ENCODE measurements at places on chromosomes 1 and 21. TPM values are rescaled to one million over a fixed set of nuclear protein-coding genes. Genes with fewer than 3 reads are reported as not detected.

DNA sequence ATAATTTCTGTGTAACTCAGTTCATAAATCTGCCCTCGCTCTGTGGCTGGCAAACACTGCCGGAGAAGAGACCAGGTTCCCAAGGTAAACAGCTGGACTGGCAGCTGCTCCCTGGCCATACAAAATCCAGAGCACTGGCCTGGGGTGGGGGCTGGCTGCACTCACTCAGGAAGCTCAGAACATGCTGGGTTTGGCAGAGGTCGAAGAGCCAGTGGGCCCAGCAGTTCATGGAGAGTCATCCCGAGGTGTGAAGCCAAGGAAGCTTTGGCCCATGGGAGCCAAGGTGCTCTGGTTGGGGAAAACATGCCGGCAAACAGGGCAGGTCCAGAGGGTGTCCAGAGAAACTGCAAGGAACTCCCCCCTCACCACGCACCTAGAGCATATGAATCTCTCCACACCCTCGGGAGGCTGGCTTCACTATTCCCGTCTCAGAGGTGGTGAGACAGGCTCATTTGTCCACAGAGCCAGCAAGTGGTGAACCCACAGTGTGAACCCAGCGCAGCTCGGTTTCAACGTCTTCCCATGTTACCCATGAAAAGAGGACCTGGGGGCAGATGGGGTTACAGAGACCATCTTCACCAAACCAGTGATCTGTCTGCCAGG, 102.4 kb downstream of the DMRTB1 start:
- no peak for DNase-seq

DNA sequence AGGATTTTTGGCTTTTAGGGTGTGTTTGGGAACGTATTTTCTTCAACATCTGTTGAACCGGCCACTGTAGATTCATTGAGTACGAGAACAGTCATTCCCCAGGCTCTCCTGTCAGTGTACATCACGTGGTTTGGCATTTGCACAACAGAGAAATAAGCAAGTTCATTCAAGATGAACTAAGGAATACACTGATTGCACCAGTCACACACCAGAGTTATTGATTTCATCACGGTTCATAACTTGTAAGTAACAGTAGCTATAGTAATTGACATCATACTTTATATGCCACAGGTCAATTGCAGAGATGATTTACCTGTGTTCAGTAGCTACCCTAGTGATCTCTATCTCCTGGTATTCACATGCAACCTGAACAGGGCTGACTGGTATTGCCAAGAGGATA, 90.7 kb upstream of the ETS2 start:
- no peak for DNase-seq

- DNase-seq, result no peak
Measured at GRCh38 chr1:227996187-227996950, 10.4 kb upstream of the WNT3A start.

GRCh38 chr1:118396829-118397495, 211.9 kb upstream of the SPAG17 start:
- DNase-seq, result peak; percentile 59

DNA sequence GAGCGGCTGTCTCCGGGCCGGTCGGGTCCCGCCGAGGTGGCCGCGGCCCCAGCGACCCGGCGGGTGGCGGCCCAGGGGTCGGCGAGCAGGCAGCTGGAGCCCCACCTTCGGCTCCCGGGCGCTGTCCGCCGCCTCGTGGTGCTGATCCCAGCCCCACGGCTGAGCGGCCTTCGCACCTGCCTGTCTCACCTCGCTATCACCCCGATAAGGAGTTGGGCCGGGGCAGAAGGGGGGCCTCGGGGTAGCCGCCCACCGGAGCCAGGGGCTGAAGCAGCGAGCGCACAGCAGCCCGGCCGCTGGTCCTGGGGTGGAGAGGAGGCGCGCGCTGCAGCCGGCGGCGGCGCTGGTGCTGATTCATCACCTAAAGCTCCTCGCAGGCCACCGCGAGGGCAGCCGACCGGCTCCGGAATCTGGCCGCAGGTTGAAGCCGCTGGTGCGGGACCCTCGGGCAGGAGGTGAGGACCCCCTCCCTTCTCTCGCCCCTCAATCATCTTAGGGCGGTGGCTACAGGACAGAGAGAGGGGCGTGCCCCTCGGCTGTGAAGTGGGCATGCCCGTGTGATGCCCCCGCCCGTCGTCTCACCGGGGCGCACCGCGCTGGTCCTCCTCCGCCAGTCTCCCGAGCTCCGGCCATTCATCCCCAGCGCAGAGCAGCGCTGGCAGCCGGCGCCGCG, 575 bp downstream of the TRIM67 start:
- peak; percentile 29 for DNase-seq

GRCh38 chr1:58206749-58207148, 339.8 kb downstream of the OMA1 start:
- DNase-seq, result no peak

GRCh38 chr21:19684328-19684727, 1280.7 kb upstream of the TMPRSS15 start:
- no peak for DNase-seq

DNA sequence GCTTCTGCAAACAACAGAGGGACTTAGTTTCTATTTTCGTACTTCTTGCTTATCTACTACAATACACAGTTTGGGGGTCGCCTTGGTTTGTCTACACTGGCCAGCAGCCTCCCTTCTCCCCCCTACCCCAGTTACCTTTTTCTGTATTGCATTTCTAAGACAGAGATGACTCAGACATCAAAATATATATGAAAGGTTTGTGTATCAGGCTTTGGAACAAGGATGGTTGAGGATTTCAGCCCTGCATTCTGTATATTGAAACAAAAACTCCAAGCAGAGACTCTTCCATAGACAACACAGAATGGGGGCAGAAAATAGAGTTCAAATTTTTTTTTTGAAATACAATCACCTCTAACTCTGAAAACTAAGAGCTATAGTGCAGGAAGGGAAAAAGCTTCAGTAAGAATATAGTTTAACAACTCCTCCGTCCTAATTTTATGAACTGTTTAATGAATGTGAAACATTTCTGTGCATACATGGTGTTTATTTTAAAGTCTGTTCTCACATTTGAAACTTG, 1.9 kb downstream of the SAMD13 start:
- no peak for DNase-seq

LCE2C gene
- total RNA-seq, result not detected

TNFRSF18 gene
- not detected for total RNA-seq

KCNK1 gene
- 0.17 TPM for total RNA-seq

CYP4A22 gene
- not detected for total RNA-seq

LCE3D gene
- not detected for total RNA-seq

AMY2A gene
- total RNA-seq, result 1.4 TPM

OR10Z1 gene
- not detected for total RNA-seq
